ENCODE measurements at places on chromosomes 4 and X.

DNA sequence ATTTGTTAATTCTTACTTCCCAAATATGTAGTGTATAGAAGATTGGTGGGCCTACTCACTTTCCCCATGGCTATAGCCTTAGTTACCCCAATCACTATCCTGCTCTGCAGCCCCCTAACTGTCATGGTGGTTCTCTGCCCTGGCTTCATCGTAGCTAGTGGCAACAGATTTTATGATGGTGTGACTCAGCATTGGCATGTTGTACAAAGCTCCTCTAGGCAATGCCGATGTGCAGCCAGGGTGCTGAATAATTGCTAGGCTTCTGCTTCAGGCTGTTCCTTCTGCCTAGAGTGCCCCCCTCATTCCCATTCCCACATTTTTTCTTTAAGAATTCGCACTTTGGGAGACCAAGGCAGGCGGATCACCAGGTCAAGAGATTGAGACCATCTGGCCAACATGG, 35.2 kb downstream of the AFF2 start:
- DNase-seq: no peak

DNA sequence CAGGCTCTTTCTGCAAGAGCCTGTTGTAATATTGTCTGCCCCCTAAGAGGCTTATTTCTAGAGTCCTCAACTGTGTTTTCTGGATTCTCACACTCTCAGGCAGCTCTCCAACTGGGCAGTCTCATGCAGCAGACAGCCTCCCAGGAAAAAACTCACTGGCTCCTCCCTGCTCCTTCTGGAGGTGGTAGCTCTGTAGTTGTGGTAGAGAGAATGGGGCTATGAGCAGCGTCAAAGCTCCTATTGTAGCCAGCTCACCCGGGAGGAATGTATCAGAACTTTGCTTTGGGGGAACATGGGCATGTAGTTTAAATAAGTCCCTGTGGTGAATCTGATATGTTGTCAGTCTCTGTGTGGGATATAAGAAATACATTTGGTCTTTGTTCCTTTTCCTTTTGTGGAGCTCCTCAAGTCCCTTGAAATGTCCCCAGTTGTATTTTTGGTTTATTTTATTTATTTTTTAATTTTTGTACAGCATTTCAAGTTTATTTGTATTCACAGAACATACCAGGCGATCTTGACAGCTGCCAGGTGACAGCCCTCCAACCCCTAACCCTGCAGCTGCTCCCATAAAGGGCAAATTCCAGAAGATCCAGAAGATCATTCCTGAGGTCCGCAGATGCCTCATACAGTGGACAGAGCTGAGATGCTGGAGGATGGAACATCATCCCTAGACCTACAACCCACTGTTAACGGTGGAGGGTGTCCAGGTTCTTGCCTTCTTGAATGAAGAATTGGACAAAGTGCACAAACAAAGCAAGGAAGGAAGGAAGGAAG, 45.7 kb downstream of the TRIM61 start:
- no peak for DNase-seq

- no peak for DNase-seq
Measured at GRCh38 chr4:171024720-171025303, 788.4 kb upstream of the GALNTL6 start.

DNA sequence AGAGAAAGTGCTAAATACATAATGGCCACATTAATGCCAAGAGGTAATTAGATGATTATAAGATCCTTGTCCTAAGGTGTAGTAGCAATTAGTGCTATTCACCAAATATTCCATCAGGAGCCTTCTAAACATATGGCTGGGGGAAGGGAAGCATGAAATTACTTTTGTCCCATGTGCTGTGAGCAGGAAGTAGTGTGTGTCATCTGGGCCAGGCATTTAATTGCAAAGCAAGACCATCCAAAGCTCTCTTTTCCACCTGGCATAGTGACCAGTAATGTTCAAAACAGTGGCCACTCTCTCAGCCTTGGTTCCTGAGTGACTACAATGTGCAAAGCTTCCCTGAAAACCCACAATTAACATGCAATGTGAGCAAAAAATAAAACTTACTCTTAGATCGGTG, 144.2 kb upstream of the FAM241A start:
- no peak for DNase-seq

GRCh38 chrX:44155126-44155525, 181.9 kb upstream of the NDP start:
- no peak for DNase-seq

GRCh38 chr4:184826691-184827270, 1.0 kb upstream of the ACSL1 start:
- DNase-seq: no peak

GRCh38 chrX:13471269-13471668, 98.1 kb upstream of the EGFL6 start:
- DNase-seq: no peak

DNA sequence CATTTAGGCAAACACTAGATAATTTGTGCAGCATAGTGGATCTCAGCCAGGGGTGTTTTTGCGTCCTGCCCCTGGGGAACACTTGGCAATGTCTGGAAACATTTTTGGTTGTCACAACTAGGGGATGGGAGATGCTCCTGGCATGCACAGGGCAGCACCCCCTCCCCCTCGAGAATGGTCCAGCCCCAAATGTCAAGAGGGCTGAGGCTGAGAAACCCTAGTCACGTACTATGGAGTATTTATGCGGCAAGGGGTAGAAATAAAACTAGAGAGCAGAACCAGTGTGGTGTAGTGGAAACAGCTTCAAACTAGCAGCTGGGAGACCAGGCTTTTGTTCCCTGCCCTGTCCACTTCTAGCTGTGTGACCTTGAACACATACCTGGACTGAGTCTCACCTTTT, 38.2 kb upstream of the CLCN4 start:
- no peak for DNase-seq

- no peak for DNase-seq
Measured at GRCh38 chr4:47705326-47705981, 132.4 kb downstream of the CORIN start.
